Myocyte (in vitro differentiated cells): ENCODE measurements at places on chromosomes 2 and 18. TPM values are rescaled to one million over a fixed set of nuclear protein-coding genes. Genes with fewer than 3 reads are reported as not detected.

DNA sequence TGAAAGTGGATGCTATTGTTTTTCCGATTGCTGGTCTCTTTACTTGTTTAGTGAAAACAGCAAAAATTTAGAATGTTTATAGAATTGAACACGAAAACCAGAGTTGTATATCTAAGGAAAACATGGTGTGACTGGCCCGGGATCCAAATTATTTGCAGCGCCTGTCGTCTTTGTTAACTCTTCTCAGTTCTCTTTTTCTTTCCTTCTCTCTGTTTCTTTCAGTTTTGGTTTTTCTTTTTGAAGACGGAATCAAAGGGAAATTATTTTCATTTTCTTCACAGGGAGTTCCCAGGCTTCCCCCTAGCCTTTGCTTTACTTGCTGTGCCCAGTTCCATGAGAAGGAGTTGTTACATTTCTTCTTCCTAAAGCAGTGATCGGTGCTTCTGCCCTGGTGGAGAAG, 76.0 kb downstream of the AGAP1 start:
- DNase-seq = no peak

GRCh38 chr2:31109633-31110192, 28.5 kb downstream of the GALNT14 start:
- DNase-seq = no peak

DNA sequence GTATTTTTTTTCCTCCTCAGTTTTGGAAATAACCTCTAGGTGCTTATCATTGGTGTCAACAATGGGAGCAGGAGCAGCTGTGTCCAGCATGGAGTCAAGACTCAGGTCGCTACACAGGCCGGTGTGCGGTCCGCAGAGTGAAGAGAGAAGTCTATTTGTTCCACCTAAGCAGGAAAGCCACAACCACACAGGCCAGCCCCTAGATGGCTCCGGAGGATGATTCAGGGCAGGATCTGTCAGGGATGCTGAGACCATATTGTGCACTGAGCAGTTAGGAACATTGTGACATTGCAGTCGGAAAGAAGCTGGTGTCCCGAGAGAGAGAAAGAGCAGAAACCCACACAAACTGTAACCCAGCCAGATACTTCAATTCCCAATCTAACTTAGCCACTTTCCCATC, 136.9 kb downstream of the GAREM1 start:
- no peak for DNase-seq

Gene CHRNG
- total RNA-seq = 697 and 1,132 TPM in 2 replicates

GRCh38 chr2:121489284-121489683, 41.4 kb upstream of the RNU4ATAC start:
- DNase-seq = no peak

GRCh38 chr18:67331857-67332256, 184.7 kb downstream of the DSEL start:
- DNase-seq = no peak

DNA sequence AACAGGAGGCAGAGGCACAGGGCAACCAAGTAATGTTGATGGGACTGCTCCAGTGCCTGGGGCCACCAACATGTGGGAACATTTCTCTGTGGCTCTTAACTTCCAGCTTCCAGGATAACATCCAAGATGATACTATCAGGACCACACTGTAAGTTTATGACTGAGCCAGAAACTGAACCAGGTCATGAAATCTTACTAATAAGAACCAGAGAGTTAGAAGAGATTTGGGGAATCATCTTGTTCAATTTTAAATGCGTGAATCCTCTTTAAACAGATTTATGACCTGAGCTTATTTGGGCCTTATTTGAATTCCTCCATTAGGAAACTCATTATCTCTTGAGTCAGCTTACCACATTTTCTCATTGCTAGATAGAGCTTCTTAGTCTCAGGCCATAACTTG, 45.0 kb downstream of the MAP2 start:
- no peak for DNase-seq

DNA sequence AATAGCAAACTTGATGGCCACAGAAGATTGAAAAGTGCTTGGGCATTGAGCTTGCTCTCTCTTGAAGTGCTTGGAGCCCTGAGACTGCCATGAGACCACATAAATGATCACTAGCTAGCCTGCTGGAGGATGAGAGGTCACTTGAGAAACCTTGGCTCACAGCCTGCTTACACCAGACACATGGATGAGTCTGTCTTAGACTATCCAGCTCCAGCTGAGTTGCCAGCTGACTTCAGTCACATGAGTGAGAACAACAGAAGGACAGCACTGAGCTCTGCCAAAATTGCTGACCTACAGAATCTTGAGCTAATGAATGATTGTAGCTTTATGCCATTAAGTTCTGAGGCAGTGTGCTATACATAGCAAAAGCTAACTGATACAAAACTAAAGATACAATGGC, 18.1 kb downstream of the NABP1 start:
- DNase-seq = peak; percentile 96

DNA sequence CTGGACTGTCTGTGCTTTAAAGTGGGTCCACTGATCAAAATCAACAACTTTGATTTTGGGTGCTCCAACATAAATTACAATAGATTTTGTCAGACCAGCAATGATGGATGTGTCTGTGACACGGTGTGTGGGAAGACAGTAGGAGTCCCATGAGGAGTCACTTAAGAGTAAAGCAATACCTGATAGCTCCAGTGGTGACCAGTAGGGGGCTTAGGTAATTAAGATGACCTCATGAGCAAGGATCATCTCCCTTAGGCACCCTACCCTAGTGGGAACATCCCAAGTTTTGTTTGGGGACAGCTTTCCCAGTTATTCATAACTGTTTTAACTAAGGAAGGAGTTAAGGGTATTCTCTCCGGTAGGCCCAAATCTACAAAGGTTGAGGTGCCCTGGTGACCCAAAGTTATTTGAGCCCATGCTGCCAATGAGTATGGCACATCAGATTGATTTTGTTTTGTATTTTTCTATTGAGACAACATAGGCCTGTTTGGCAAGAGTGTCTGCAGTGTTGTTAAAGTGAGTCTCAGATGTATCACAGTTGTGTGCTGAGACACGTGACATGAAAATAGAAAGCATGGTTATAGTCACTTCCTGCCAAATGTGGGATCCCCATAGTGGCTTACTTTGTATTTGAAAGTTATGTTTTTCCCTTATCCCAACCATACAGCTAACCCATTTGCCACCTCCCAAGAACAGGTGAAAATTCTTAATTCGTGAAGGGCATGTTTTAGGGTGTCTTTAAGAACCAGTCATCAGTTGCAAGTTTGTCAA, 1337.6 kb upstream of the SLC39A10 start:
- DNase-seq = no peak

DNA sequence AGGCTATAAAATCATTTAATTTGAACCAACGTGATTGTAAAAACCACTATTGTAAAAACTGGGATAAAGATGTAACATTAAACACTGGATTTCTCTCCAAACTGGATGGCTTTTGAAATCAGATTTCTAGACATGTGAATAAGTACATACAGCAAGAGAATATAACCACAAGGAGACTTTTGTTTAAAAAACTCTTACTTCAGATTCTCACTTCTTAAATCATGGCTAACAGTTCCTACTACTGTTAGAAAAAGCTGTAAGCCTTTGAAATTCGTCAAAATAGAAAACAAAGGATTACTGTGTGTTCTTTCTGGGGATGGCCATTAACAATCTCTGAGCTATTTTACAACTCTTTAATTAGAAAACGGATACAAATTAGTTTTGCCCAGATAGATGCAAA, 39.4 kb upstream of the SH3BP4 start:
- no peak for DNase-seq

DNA sequence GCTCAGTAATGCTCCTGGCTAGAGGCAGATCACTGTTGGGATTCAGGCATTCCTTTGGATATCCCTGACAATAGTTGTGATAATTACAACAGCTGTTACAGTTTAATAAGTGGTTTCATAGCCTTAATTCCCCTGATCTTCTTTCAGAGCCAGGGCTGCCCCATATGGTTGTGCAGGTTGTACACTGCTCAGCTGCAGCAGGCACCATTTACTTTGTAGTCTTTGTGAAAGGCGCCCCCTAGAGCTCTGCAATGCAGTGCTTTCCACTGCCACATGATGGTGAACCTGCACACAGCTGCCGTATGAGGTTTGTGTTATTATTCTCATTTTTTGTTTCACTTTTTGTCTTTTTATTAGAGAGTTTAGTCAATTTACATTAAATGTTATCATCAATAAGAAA, 239.1 kb downstream of the KCNS3 start:
- DNase-seq = peak; percentile 74

Gene NOL4
- not detected in 2 replicates for total RNA-seq

- DNase-seq = no peak
Observed at GRCh38 chr2:216215658-216216390, 106.7 kb downstream of the XRCC5 start.

- DNase-seq = peak; percentile 31
Observed at GRCh38 chr2:69453475-69454129, 16.4 kb upstream of the NFU1 start.

- DNase-seq = no peak
Observed at GRCh38 chr2:229832510-229832898, 89.3 kb downstream of the TRIP12 start.

Gene FSHR
- total RNA-seq = 0.16 and 0.19 TPM in 2 replicates

- DNase-seq = no peak
Observed at GRCh38 chr2:122639176-122639575, 883.7 kb downstream of the TSN start.

Gene LYPD1
- 0.64 TPM in 1 of 2 replicates, not detected in the other for total RNA-seq

Gene SKA1
- 0.10 and 0.11 TPM in 2 replicates for total RNA-seq

Gene C2orf49
- total RNA-seq = 32.8 and 33.9 TPM in 2 replicates

Gene SCN9A
- total RNA-seq = 2.8 and 2.9 TPM in 2 replicates

Gene IGFBP2
- 0.42 and 0.72 TPM in 2 replicates for total RNA-seq

Gene FAP
- 48.4 and 57.7 TPM in 2 replicates for total RNA-seq

- no peak for DNase-seq
Observed at GRCh38 chr18:47986620-47987387, 56.3 kb upstream of the SMAD2 start.

Gene RAX
- total RNA-seq = not detected in 2 replicates

Gene OTX1
- total RNA-seq = 0.62 TPM in 1 of 2 replicates, not detected in the other

DNA sequence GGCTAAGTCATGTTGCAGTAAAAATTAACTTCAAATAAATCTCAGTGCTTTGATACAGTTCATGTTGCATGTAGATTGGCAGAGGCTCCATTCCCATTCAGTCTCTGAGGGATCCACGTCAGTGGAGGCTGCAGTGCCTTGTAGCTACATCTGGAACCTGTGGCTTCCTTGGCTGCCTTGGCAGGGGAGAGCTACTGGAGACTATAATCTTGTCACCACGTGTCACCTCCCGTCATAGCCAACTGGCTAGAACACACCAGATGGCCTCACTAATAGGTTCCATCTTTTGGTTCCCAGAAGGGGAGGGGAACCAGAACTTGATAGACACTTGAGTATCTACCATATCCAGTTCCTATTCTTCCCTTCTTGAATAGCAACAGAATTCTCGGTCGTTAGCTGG, 28.4 kb downstream of the E2F6 start:
- DNase-seq = no peak

- no peak for DNase-seq
Observed at GRCh38 chr2:238069021-238069709, 8.4 kb downstream of the SCLY start.

GRCh38 chr2:98912221-98912851, 23.7 kb downstream of the CRACDL start:
- DNase-seq = peak; percentile 96

DNA sequence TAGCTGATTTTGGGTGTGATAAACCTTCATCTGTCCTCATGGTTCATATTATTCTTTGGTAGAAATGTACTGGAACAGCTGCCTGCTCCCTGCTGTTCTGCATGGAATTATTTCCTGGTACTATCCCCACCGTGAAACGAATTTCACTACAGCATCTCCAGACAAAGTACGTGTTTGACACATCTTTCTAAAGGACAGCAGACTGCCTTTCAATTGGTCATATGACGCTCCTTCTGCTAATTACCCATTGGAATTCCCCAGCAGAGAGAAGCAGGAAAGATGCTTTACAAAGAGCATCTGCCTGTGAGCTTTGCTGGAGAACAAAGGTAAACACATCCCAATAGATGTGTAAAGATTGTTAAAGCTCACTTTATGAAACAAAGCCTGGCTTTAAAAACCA, 4.4 kb upstream of the RFX8 start:
- no peak for DNase-seq
